ENCODE measurements at places on chromosomes 6 and 20.

DNA sequence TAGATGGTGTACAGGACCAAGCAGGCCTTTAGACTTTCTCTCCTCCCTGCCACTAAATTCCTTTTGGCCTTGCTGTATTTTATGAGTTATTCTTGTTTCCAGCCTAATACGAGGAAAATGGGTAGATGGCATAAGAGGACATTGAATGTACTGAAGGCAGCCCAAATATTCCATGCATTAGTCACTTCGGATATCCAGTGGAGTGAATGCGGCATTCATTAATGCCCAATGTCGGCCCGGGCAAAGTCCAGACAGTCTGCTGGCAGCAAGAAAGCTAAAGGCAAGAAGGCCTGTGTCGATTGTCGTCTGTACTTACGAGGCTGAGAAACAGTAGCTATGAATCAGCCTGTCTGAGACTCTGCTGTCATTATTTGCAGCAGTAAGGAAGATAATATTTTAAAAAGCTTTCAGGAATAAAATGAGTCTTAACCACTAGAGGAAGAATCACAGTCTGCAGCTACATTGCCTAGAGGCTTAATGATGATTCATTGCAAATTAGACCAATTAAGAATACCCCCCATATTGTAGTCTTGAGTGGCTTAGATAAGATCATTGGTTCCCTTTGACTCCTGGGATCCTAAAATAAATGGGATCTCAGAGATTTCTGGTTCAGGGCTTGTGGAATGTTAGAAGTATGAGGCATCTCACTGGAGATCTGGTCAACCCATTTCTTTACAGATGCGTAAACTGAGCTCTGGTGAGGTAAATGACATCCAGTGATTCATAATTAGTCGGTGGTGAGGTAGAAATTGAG is 534.1 kb upstream of the JAG1 start:
- no peak for DNase-seq

DNA sequence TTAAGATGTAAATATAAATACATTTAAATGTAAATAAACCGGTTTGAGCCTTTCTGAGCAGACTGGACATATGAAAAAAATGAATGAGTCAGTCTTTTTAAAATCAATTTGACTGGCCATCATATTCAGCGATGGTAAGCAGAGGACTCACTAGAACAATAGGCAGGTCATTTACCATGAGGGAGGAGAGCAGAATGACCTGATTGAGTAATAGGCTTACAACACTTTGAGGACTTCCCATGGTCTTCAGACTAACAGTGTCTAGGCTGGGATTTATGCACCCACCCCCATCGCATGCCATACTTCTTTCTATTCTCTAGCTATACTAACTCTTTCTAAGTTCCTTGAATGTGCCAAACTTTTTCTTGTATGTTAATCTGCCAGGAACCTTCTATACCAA is 241.9 kb upstream of the RAB32 start:
- no peak for DNase-seq

DNA sequence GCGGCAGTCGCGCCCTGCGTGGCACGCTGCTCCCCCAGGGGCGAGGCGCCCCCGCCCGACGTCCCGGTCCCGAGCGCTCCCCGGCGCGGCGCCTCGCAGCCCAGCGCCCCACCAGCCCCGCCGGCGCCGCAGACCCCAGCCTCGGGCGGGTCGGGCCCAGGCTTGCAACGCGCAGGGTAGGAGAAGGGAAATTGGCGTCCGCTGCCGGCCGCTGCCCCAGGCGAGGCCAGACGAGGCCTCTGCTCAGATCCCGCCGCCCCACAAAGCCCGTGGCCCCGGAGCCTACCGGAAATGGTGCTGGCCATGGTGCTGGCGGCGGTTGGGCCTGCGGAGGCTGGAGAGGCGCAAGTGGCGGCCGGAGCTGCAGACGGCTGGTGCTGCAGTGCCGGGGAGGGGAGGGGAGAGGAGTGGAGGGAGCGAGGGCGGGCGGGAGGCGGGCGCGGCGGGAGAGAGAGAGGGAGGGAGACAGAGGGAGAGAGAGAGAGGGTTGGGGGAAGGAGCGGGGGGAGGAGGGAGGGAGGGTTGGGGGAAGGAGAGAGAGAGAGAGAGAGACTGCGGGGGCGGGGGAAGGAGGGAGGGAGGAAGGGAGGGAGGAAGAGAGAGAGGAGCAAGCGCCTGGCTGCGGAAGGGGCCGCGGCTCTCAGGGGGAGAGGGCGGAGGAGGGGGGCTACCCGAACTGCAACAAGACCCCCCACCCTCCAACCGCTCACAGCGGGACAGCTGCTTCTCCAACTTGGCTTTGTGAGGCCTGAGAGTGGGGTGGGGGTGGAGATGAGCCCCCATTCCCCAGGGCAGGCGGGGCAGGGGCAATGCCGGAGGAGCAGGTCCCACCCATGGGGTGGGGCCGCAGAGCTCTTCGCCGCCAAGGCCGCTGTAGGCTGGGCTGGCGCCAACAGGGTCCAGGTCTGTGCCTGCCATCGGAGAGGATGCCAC is at the start of gene STMN3:
STMN3 (minus strand) TSS at position 384 of the 933 bp plus-strand sequence; CDS start at position 305, 79 bp downstream.
- peak; percentile 92 for DNase-seq

DNA sequence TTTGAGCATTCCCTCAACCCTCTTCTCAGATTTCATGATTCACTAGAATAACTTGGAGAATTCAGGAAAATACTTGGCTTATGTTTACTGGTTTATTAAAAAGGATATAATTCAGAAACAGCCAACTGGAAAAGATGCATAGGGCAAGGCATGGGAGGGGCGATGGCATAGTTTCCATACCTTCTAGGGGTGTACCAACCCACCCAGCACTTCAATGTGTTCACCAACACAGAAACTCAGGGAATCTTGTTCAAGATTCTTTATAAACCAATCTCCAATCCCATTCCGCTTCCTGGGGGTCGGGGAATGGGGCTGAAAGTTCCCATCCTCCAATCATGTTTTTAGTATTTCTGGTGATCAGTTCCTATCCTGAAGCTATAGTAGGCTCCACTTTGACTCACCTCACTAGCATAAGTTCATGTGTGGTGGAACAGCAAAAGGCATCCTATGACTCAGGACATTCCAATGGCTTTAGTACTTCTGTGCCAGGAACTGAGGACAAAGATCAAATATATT is 164.4 kb downstream of the SIM1 start:
- no peak for DNase-seq

GRCh38 chr20:2394411-2395055 is 13.8 kb downstream of the TGM6 start:
- no peak for DNase-seq

- no peak for DNase-seq
Observed at GRCh38 chr6:14537030-14537429, 419.5 kb downstream of the CD83 start.

- no peak for DNase-seq
Observed at GRCh38 chr6:128899341-128900050, 16.6 kb downstream of the LAMA2 start.

DNA sequence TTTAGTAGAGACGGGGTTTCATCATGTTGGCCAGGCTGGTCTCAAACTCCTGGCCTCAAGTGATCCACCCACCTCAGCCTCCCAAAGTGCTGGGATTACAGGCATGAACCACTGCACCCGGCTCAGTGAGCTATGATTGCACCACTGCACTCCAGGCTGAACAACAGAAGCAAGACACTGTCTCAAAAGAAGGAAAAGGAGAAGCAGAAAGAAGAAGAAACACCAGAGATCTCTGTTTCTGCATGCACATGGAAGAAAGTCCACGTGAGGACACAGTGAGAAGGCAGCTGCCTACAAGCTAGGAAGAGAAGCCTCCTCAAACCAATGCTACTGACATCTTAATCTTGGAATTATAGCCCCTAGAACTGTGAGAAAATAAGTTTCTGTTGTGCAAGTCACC is 16.0 kb downstream of the ECT2L start:
- no peak for DNase-seq

GRCh38 chr6:72976484-72976883 is 248.8 kb downstream of the KHDC1L start:
- DNase-seq: no peak

DNA sequence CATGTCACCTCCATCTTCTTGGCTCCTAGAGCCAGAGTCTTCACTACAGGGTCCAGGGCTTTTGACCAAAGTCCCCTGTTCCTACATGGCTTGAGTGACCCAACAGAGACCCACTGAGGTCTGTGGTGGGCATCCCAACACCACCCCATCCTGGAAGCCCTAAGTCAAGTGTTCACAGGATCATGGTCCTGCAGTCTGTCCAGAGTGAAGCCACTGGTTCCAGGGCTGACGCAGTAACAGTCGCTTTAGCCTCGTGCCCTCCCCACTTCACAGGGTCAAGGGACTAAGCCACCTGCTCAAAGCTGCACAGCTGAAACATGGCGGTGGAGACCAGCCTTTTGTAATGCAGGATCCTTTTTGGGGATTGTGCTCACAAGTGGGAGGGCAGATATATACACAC is 133.9 kb downstream of the JPH2 start:
- DNase-seq: no peak

DNA sequence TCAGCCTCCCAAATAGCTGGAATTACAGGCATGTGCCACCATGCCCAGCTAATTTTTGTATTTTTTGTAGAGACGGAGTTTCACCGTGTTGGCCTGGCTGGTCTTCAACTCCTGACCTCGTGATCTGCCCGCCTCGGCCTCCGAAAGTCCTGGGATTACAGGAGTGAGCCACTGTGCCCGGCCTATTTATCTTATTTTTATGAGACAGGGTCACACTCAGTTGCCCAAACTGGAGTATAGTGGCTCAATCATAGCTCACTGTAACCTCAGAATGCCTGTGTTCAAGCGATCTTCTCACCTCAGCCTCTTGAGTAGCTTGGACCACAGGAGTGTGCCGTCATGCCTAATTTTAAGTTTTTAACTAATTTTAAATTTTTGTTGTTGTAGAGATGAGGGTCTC is 114.4 kb downstream of the JARID2 start:
- DNase-seq: no peak

DNA sequence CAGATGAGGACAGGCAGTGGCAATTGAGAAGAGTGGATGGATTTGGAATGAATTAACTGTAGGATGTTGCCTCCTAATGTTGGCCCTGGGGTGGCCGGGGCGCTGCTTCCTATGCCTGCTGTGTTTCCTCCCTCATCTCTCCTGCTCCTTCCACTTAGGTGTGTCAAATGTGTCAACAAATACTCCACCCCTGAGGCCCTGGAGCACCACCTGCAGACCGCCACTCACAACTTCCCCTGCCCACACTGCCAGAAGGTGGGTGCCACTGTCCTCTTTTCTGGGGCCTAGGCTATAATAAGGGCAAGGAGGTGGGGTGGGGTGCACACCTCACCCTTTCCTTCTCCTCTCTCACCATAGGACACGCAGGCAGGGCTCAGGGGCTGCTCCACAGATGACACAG is 30.0 kb upstream of the CHMP4B start:
- no peak for DNase-seq

DNA sequence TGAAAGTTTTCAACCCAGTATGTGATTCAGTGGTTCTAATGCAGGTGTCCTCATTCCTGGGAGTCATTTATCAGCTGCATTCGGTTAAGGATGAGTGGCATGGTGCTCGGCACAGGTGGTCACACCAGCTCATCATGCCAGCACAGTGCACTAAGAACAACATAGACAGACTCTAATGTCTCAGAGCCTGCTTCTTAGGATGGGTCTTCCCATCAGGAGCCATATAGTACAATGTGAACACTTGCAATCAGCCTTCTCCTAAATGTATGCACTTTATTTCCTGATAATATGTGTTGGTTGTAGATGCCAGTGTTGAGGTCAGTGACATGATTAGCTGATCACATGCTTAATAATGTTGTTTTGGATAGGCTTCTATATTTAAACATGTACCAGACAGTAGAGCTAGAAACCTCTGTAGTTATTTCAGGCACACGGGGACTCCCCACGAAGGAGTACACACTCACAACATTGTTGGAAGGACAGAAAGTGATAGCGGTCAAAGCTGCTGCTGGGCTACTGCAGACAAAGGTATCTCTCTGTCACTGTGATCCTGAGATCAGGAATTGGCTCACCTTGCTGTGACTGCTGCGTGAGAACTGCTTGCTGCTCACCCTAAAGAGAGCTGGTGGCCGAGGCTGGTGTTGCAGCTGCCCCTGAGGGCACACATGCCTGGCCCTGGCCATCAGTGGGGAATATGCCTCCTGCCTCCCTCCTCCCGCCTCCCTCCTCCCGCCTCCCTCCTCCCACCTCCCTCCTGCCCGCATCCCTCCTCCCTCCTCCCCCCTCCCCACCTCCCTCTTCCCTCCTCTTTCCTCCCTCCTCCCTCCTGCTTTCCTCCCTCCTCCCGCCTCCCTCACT is 195.4 kb downstream of the SMOC2 start:
- no peak for DNase-seq

DNA sequence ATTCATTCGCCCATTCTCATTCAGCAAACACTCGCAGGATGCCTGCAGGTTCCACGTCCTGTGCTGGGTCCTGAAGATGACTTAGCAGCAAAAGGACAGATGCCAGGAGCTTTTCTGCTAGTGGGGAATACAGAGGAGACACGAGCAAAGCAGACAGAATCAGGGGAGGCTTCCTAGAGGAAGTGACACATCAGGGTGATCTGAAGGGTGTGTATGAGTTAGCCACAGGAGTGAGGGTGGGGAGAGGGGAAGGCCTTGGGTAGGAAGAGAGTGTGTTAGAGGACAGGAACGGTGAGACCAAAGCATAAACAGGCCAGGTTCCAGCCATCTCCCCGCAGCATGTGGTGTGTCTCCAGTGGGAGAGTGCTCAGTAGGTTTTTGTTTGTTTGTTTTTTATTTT is 73.4 kb upstream of the GTSF1L start:
- no peak for DNase-seq

GRCh38 chr20:48638546-48638945 is 189.3 kb downstream of the PREX1 start:
- DNase-seq: no peak

GRCh38 chr6:48775157-48775556 is 664.2 kb upstream of the PTCHD4 start:
- no peak for DNase-seq

- DNase-seq: no peak
Observed at GRCh38 chr6:163232015-163232523, 182.4 kb upstream of the QKI start.

- DNase-seq: no peak
Observed at GRCh38 chr6:22631091-22631490, 61.7 kb downstream of the HDGFL1 start.

DNA sequence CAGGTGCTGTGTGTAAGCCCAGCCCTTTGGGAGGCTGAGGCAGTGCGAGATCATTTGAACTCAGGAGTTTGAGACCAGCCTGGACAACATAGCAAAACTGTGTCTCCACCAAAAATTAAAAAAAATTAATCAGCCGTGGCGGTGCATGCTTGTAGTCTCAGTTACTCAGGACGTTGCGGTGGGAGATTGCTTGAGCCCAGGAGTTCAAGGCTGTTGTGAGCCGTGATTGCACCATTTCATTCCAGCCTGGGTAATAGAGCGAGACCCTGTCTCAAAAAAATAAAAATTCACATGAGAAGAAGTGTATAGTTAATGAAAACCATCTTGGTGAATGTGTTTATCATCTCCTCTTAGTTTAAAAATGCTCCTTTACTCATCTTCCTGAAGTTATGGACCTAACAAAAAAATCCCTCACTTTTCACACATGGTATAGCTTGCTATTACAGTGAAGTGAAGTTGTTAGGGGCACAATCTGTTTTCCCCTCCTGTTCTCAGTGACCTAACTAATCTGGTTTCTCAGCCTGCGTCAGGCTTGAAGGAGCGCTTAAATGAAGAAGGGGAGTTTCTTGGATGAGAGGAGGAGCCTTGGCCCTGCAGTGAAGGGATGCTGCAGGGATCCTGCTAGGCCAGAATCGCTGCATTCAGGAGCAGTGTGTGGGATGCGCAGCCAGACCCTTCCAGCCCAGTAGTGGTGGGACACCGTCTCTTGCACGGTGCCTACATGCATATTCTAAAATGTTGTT is 45.3 kb downstream of the JARID2 start:
- DNase-seq: no peak

GRCh38 chr20:37681384-37682112 is 12.3 kb upstream of the CTNNBL1 start:
- DNase-seq: no peak

GRCh38 chr6:157075549-157076450 is 247.5 kb downstream of the TMEM242 start:
- DNase-seq: no peak

Data from NCI-H187 treated with DMSO at 0.1 percent for 48 hours (cell line).